ENCODE measurements at places on chromosomes 5 and 9. TPM values are rescaled to one million over a fixed set of nuclear protein-coding genes. Genes with fewer than 3 reads are reported as not detected.
A peak's percentile ranks its signal among the peaks of the same experiment; 100 is the strongest.

DNA sequence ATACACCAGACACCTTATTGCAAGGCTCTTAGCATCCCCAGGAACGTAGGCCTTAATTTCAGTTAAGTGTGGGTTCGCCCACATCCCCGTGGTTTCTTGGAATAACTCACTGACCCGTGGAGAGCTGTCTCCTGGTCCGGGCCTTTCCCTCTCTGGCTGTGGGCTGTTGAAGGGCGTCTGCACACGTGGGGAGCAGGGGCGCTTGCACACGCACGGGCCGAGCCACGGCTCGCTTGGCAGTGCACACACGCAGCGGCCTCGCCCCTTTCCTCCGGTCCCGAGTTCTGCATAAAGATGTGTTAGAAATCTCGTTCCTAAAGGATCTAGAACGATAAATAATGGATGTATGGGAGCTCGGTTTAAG is 141.9 kb downstream of the PBX3 start:
- peak; percentile 79 for DNase-seq

DNA sequence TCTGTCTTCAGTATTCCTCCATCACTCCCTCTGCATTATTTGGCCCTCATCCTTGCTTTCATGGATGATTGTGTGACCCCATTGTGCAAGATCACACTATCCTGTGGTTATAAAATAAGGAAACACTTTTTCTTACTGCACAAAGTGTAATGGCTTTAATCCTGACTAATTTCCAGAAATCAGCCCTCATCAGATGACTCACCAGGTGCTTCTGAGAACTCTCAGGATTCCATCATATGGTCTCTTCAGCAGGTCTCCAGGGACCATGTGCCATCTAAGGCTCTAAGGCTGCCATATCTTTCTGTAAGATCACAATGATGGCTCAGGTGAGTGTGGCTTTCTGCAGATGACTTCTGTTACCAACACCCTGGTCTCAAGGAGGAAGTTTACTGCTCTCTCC is 27.3 kb upstream of the FER start:
- no peak for DNase-seq

DNA sequence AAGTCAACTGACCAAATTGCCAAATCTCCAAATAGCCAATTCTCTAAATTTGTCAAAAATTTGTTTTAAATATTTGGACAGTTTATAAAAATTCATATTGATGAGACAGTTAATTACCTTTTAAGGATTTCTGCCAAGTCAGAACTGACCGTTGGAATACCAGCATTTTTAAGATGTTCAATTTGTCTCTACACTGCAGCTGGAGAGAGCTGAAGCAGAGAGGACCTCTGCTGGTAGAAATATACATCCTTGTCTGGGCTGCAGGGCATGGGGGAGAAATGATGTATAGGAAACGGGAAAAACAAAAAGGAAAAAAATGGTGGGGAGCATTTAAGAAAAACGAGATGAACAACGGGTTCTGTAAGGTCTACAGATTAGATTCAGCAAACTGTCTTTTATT is 16.8 kb downstream of the NR6A1 start:
- DNase-seq: no peak

The TMEM215 gene
- not detected for total RNA-seq
